ENCODE measurements at places on chromosomes 11 and 22. TPM values are rescaled to one million over a fixed set of nuclear protein-coding genes. Genes with fewer than 3 reads are reported as not detected.

Gene GUCY1A2
- total RNA-seq, result 0.28 TPM

Gene PIK3IP1
- total RNA-seq, result 32.2 TPM

Gene DGCR6
- 0.71 TPM for total RNA-seq

Gene P2RY6
- total RNA-seq, result 0.18 TPM

Gene MRGPRF
- 29.9 TPM for total RNA-seq

Gene CNTN5
- not detected for total RNA-seq

Gene PNPLA3
- 4.5 TPM for total RNA-seq

Gene CTSW
- not detected for total RNA-seq

Gene EFCAB6
- 2.1 TPM for total RNA-seq

Gene CARD10
- total RNA-seq, result 1.5 TPM

Gene FAM180B
- 0.09 TPM for total RNA-seq

Gene KIAA1671
- 0.83 TPM for total RNA-seq

Gene LGR4
- total RNA-seq, result 8.7 TPM

Gene RIBC2
- total RNA-seq, result not detected

Gene MMP11
- total RNA-seq, result 9.2 TPM

Gene CABP4
- total RNA-seq, result not detected

Gene MRGPRX4
- total RNA-seq, result not detected

Gene CRY2
- 14.9 TPM for total RNA-seq

Gene SHISAL1
- 17.5 TPM for total RNA-seq

Gene CFAP300
- 11.0 TPM for total RNA-seq

Gene OR5A1
- not detected for total RNA-seq

Gene BID
- total RNA-seq, result 26.1 TPM

Gene CSNK2A3
- total RNA-seq, result 1.1 TPM

Gene HMOX1
- total RNA-seq, result 237 TPM

Gene CLCF1
- 3.4 TPM for total RNA-seq

Gene MMP27
- total RNA-seq, result not detected

Gene CASTOR1
- total RNA-seq, result 7.4 TPM

Gene ARHGAP20
- 6.7 TPM for total RNA-seq

Gene LINC01488
- not detected for total RNA-seq

Gene OR56A1
- total RNA-seq, result not detected

Gene CCDC89
- 3.3 TPM for total RNA-seq

Gene RIMBP3B
- 0.14 TPM for total RNA-seq

Gene RAB36
- total RNA-seq, result 2.4 TPM

Gene JAML
- not detected for total RNA-seq

Gene HEPHL1
- 0.14 TPM for total RNA-seq

Gene TRIM34
- 8.7 TPM for total RNA-seq

Gene MS4A15
- not detected for total RNA-seq

Gene GLB1L3
- total RNA-seq, result not detected

Gene PANX3
- total RNA-seq, result not detected

Gene MOGAT2
- not detected for total RNA-seq

Gene IGSF9B
- total RNA-seq, result 0.37 TPM

Gene OR8A1
- total RNA-seq, result not detected

Gene CALCA
- total RNA-seq, result not detected

Gene TSGA10IP
- total RNA-seq, result not detected

Gene LDHAL6A
- total RNA-seq, result not detected

Gene GPR83
- under 0.01 TPM for total RNA-seq

Gene SLC22A12
- not detected for total RNA-seq

Gene SLC5A1
- total RNA-seq, result not detected

Gene KIRREL3
- total RNA-seq, result 1.5 TPM

Gene KREMEN1
- 15.4 TPM for total RNA-seq
